Endothelial cell (in vitro differentiated cells): ENCODE measurements at places on chromosomes 11 and 22.

- DNase-seq: no peak
Measured at GRCh38 chr11:1598816-1599215, 722 bp upstream of the KRTAP5-2 start.

- DNase-seq: no peak
Measured at GRCh38 chr22:33887173-33887572, 33.1 kb downstream of the LARGE1 start.

DNA sequence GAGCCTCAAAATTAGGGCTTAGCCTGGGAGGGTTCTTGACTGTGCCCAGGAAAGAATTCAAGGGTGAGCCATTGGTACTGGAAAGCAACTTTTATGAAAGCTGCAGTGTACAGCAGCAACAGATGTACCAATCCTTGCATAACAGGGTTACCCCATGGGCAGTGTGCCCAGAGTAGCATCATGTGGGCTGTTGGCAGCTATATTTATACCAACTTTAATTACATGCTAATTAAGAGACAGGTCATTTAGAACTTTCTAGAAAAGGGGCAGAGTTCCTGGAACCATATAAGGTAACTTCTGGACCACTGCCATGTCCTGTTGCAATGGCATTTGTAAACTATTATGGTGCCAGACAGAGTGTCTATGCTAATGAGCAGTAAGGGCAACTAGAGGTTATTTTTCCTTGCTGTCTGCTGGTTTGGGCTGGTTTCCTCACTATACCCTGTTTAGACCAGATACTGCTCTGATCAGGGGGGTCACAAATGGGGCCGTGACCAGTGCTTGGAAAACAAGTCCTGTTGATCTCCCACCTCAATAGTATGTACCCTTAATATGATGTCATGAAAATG is 1120.5 kb upstream of the RAG2 start:
- no peak for DNase-seq

DNA sequence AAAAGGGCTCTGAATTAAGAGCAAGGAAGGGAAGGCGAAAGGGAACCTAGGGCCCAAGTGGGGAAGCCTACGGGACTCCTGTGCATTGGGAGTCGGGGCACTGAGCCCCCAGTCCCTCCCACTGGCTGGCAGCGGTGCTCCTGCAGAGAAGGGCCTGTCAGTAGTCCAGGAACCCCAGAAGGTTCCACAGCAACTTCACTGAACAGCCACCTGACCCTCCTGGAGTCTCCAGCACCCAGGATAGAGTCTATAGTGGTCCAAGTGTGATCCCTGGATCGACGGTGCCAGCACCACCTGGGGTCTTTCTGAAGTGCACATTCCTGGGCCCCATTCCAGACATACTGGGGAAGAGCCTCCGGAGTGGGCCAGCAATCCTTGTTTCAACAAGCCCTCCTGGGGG is 100.0 kb upstream of the B3GAT1 start:
- no peak for DNase-seq

- no peak for DNase-seq
Measured at GRCh38 chr22:37089434-37089833, 20.1 kb downstream of the TMPRSS6 start.

DNA sequence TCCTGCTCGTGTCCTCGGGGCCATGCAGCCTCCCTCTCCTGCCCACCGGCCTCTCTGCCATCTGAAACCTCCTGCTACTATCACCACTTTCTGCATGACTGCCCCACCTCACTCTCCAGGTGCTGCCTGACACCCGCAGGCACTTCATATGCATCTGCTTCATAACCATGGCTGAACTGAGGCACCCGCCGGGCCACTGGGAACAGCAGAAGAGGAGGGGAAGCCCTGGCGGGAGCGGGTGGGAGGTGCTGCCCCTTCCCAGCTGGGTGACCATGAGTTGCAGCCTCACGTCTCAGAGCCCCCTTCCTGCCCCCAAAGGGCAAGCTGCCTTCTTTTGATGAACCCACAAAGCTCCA is 21.7 kb upstream of the PICK1 start:
- no peak for DNase-seq

GRCh38 chr22:24140357-24140756 is 40.9 kb upstream of the SUSD2 start:
- no peak for DNase-seq

DNA sequence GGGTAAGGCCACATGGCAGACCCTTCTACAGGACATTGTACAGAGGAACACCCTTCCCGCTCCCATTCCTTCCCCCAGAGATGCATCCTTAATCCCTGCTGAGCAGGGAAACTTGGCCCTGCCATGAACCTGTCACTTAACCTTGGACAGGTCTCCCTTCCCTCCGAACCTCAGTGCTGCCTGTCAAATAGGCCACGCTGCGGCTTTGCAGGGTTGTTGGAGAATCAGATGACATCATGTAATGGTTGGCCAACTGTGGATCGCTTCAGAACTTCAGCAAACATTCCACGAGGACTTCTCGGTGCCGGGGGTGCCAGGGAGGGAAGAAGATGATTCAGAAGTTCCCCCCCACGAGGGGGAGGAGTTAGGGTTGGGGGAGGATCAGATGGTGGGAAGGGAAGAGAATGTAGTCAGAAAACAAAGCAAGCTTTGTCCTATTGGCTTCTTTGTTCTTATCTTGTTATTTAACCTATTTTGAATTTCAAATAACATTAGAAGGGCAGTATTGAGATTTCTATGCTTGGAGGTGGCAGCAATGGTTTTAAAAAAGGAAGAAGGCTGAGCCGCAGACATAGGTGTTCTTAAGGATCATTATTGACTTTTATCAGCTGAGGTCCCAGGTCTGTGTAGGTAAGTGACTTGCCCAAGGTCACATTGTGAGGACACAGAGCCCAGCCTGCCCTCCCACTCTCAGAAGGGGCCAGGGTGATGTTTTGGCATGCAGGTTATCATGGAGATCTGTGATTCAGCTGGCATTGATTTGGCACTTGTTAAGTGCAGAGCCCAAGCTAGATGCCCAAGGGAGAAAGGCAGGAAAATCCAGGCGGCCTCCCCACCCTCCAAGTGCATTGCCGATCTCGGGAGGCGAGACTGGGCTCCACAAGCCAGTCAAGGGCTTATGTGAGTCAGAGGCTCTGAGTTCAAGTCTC is 3.1 kb downstream of the CDC42EP1 start:
- no peak for DNase-seq

- DNase-seq: no peak
Measured at GRCh38 chr11:112784323-112785073, 176.7 kb upstream of the NCAM1 start.

- no peak for DNase-seq
Measured at GRCh38 chr11:19625438-19625837, 87.2 kb upstream of the NAV2 start.

- no peak for DNase-seq
Measured at GRCh38 chr22:40819599-40820140, 524 bp upstream of the SLC25A17 start.

DNA sequence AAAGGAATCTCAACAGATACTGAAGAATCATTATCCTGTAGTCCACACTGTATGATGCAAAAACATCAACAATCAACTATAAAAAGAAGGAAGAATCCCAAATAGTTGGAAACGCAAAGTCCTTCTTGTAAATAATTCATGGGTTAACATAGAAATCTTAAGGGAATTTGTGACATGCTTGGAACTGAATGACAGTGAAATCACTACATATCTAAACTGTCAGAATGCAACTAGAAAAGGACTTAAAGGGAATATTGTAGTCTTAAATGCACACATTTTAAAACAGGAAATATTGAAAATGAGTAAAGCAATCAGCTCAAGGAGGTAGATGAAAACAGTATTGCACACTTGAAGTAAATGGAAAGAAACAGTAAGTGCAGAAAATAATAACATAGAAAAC is 147.6 kb upstream of the MPPED2 start:
- DNase-seq: no peak

GRCh38 chr11:44572884-44573283 is 7.4 kb downstream of the CD82 start:
- DNase-seq: no peak

DNA sequence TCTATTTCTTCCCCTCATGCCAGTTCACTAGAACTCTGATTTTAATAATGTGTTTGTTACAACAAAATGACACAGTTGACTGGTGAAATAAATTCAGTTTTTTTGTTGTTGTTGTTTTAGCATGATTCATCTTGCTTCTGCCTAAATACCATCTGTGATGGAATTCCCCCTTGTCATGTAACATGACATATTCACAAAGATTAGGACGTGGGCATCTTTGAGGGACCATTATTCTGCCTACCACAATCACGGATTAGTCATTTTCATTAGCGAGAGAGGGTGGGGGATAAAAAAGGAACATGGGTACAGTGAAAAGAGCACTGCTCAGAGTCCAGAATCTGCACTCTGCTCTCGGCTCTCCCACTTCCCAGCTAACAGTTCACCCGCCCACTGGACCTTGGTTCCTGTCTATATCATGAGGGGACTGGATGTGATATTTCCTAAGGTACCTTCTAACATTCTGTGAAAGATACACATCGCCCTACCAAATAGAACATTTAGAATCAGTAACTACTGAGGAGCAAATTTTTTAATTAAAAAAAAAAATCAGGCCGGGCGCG is 11.3 kb downstream of the HTATIP2 start:
- no peak for DNase-seq

DNA sequence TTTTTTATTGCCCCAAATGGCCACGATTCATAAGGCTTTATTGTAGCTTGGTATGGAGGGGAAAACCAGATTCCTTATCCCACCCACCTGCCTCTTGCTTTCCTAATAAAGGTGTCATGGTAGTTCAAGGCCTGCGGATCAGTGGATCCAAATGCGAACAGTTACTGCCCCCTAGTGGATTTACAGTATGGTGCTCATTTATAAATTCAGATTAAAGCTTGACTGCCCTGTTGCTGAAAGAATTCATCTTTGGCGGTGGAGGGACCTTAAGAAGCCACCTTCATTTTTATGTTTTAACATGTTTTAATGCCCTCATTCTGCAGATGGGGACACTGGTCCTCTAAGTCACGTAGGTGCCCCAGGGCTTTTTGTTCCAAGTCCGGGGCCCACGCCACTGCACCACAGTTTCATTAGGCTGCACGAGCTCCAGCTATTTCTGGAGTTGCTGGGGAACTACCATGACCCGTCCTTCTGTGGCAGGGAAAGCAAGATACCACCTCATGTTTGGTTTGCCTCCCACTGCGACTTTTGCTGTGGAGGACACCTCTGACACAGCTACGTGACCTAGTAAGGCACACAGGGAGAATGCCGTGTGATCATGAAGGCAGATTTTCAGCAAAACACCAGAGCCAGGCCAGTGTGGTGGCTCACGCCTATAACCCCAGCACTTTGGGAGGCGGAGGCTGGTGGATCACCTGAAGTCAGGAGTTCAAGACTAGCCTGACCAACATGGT is 15.6 kb upstream of the INCENP start:
- peak; percentile 34 for DNase-seq

GRCh38 chr11:65445604-65446445 is 23.2 kb downstream of the NEAT1 start:
- no peak for DNase-seq

DNA sequence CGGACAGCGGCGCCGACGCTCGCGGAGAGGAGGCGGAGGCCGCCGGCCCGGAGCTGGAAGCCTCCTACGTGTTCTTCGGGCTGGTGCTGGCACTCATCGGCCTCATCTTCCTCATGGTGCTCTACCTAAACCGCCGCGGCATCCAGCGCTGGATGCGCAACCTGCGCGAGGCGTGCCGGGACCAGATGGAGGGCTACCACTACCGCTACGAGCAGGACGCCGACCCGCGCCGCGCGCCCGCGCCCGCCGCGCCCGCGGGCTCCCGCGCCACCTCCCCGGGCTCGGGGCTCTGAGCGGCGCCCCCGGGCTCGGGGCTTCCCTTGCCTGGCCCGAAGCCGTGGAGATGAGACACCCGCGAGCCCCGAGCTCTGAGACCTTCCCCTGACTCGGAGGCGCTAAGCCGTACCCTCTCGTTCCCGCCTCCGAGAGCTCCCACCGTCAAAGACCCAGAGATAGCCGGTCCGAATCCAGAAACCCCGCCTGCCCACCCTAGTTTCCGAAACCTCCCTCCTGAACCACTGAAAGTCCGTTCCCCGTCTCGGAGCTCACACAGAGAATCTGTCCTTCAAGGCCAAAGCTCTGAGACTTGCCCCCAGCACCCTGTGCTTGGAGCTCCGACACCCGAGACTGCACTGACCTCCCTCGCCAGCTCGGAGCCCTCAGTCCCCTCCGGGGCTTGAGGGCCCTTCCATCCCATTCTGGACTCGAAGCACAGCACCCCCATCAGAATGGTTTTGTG is 1.5 kb downstream of the TPBGL start:
- DNase-seq: no peak

GRCh38 chr11:32489464-32489863 is 54.1 kb upstream of the WT1 start:
- no peak for DNase-seq

- DNase-seq: no peak
Measured at GRCh38 chr11:18493310-18493709, 33.4 kb downstream of the TSG101 start.

DNA sequence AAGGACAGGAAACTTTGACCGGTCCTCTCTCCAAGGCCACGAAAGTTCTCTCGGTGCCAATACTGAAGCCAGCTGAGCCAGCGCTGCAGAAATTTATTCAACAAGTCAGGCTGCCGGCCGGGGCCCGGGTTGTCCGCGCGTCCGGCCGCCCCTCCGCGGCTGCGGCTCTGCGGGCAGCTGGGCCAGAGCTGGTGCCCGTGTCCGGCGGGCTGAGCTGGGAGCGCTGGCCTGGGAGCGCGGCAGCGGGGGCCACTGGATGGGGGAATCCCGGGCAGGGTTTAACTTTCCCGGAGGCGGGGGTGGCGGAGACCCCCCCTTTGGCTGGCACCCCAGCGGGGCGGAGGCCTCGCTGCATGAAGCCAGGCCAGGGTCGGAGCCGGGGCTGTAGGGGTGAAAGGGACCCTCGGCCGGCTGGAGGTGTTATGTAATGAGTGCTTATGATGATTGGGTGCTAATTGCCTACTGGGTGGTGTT is 12.3 kb upstream of the CACNA1I start:
- DNase-seq: no peak

GRCh38 chr11:57511741-57512430 is 3.6 kb downstream of the SLC43A1 start:
- DNase-seq: no peak

GRCh38 chr11:36352922-36353321 is 56.8 kb downstream of the PRR5L start:
- no peak for DNase-seq

DNA sequence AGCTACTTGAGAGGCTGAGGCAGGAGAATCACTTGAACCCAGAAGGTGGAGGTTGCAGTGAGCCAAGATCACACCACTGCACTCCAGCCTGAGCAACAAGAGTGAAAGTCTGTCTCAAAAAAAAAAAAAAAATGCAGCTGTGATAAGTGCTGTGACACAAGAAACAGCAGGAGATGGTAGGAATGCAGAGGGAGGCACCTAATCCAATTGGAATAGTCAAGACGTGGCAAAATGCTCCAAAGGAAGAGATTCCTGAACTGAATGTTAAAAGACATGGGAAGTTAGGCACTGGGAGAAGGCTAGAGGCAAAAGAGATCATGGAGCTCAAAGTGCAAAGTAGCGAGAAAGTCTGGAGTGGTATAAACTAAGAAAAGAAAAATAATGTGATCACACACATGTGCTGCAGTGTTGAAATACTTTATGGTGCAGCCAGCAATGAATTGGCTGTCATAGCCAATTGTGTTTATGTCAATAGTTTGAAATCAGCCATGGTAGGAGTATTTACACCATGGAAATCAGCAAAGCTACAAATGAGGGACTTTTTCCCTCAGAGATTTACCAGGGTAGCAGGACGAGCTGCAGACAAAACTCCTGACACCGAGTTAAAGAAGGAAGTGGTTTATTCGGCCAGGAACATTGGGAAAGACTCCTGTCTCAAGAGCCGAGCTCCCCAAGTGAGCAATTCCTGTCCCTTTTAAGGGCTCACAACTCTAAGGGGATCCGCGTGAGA is 40.9 kb upstream of the LIPT2 start:
- no peak for DNase-seq
